ENCODE measurements at places on chromosomes 3 and 15.

DNA sequence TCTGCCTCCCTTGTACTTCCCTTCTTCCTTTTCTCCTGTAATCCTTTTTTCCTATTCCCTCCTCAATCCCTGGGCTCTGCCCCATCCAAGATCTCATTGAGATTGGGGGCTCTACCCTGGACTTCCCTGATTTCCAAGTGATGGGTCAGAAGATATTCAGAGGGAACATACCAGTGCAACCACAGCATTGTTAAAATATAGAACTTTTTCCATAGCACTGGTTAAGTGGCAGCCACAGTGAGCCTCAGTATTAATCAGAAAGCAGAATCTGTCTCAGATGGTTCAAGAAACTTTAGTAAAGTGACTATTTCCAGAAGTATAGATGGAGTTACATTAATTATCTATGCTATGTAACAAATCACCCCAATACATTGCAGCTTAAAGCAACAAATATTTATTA lies 18.7 kb upstream of the SCN10A start:
- DNase-seq, result no peak

DNA sequence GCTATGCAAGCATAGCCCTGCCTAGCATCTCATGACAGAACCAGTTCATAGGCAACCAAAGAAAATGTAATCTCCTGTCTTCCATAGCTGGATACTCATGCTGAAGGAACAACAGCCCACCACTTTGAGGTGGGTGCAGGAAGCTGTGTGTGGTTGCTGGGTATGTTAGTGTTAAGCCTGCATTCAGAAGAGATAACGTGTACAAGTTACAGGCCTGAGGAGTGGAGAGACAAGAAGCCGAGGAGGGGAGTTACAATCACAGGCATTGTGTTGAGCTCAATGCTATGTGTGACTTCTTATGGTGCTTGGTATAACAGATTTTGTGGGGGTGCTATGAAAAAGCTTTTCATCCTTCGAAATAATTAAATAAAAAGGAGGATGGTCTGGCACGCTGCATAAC lies 42.8 kb upstream of the SECISBP2L start:
- DNase-seq, result no peak

- DNase-seq, result no peak
These were observed 3.9 kb downstream of the UNC13C start for GRCh38 chr15:53982071-53982680.

DNA sequence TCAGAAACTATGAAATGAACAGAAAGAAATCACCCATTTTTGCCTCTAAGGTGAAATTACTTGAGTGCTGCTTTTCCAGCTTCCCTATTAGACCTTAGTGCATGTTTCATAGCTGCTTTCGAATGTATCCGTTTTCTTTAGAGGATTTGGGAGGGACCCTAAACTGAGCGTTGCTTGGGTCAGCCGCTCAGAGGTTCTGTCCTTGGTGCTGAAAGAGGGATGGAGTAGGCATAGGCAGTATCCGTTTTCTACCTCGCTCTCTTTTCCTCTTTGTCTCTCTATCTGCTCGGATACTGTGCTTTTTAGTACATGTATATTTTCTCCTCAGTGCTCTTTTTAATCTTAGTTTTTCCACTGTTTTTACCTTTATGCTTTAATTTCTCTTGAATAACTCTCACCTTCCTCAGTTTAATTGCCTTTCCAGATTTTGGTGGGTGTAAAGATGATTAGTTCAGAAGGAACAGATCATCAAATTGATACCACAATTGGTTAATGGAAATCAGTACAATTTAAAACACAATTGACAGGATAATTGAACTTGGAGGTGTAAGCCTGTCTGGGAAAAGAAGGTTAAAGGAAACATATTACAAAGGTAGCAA lies at the start of gene DRD3:
DRD3 (minus strand) TSS at position 283 of the 599 bp plus-strand sequence. CDS start 7,060 bp downstream, outside the sequence.
- no peak for DNase-seq

DNA sequence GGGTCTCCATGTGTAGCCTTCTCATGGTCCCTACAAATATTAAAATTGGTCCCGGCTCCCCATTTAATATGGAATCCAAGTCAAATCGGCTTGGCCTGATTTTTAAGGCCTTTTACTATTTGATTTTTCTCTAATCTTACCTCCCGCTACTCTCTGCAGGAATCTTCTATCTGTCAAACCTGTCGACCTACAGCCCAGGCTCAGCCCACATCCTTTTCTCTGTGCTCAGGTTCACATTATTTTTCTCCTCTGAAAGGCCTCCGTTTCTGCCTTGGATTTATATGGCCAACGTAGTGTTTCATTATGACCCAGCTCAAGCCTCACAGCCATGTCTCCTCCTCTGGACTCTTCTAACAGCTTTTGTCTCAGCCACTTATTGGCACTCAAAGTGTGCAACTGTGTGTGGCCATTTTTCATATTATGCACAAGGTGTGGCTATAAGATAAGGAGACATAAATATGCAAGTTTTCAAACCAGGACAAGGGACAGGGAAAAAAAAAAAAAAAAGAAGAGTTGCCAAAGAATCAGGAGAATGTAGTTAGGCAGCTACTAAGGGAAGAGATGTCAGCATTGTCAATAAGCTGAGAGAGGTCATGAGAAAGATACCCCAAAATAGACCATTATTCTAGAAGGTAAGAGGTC lies 2.1 kb upstream of the GLCE start:
- no peak for DNase-seq

DNA sequence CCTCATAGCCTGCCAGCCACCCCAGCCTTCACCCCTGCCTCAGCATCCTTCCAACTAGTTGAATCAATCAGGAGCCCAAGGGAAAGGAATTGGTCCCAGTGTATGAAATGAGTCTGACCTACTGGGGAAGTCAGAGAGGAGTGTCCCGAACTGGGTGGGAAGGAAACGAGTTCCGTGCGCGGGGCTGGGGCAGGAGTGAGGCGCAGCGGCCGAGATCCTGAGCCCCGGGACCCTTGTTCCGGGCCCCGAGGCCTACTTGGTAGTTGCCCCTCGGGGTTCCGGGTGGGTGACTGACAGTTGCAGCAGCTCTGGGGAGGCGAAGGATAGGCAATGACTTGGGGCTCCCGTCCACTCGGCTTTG lies 1.1 kb upstream of the PLCL2 start:
- DNase-seq, result no peak

GRCh38 chr3:108292905-108293328 lies 3.4 kb upstream of the HHLA2 start:
- no peak for DNase-seq

DNA sequence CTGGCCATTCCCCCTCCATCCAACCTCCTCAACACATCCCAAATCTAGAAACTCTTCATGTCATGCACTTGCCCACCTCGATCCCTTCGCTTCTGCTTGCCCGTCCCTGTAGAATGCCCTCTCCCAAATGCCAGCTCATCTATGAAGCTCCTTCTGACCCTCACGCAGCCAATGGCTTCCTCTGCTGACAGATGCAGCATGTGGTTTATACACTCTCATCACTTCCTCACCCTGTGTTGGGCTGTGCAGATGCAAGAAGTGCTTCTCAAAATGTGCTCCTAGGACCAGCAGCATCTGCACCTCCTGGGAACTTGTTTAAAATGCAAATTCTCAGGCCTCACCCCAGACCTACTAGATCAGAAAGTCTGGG lies 51.7 kb downstream of the SEMA5B start:
- DNase-seq, result no peak

- no peak for DNase-seq
These were observed 121.6 kb upstream of the LMOD3 start for GRCh38 chr3:69244039-69244438.

DNA sequence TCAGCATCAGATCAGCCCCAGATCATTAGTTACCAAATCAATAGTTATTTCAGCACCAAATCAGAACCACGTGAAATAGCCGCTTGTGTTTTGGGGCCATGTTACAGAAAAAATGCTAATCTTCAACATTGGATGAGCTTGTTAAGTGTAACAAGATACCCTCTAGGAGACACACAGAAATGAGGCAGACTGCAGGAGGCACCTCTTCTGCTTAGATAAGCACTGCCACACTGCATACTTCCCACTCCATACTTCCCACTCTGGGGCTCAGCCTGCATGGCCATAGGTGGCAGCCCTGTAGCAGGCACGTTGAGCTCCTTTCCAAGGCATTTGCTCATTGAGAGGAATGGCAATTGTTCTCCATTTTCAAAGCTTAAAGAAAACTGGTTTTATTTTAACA lies 73.3 kb downstream of the CHCHD6 start:
- no peak for DNase-seq

DNA sequence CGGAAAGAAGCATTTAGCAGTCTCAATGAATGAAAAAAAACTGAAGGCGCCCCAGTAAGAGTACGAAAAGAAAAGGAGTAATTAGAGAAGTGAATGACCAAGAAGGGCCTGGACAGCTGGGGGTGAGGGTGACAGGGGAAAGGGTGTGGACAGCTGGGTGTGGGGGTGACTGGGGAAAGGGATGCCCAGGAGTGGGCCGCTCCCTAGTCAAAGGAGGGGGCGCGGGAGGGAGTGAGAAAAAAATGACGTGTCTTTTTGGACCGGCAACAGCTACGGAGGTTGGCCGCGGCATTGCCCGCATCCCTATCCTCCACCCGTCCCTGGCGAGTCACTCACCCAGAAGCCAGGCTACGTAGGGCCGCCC lies 274 bp upstream of the ZCWPW2 start:
- no peak for DNase-seq

- no peak for DNase-seq
These were observed 340.3 kb downstream of the SLC9A9 start for GRCh38 chr3:143507735-143508580.

DNA sequence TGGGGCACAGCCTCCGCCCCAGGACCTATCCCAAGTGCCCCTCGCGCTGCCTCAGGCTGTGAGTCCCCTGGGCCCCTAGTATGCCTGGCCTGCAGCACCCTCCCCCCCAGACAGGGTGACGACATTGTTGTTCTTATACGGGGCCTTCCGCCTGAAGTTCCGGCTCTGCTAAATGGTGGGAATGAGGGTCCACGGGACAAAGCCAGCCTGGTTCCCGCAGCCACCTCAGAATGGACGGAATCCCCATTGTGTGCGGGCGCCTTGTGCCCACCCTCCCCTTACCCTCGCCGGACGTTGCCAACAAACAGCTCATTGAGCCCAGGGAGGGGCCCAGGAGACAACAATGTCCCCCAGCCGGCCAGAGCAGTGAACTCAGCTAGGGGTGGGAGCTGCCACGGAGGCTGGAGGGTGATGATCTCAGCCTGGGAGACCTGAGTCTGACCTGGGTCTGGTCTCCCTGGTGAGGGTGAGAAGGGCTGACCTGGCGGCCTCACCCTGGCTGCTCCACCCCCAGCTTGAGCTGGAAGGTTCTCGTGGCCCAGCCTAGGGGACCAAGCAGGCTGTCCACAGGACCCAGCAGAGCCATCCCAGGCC lies 10.2 kb upstream of the DLL4 start:
- DNase-seq, result no peak

- no peak for DNase-seq
These were observed 542 bp downstream of the PLOD2 start for GRCh38 chr3:146160321-146160963.

DNA sequence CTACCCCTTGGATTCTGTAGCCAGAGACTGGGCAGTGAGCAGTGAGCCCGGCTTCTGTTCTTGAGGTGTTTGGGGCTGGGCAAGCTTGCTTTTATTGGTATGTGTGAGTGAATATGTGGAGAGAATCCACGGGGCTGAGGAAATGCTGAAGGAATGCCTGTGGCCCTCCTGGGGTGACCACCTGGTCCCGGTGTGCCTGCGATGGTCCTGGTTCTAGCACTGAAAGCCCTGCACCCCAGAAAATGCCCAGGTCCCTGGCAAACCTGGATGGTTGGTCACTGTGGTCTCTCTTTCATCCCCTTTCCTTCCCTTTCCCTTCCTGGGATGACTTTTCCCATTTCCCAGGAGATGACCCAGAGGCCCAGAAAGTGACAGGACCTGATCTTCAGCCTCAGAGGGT lies 4.2 kb downstream of the ZBTB47 start:
- DNase-seq, result no peak

DNA sequence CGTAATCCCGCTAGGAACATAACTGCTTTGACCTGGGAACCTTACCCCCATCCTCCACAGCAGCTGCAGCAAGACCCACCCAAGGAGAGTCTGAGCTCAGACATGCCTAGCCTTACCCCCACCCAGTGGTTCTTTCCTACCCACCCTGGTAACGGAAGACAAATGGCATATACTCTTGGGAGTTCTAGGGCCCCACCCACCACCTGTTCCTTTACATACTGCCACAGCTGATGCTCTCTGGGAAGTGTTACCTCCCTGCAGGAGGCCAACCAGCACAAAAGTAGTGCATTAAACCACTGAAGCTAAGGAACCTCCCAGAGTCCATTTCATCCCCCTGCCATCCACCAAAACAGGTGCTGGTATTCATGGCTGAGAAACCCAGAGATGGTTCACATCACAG lies 50.6 kb upstream of the AZI2 start:
- DNase-seq, result no peak

- no peak for DNase-seq
These were observed 152.0 kb downstream of the ATP10A start for GRCh38 chr15:25711164-25711563.

- DNase-seq, result no peak
These were observed 9.6 kb upstream of the RASA2 start for GRCh38 chr3:141477224-141477623.

DNA sequence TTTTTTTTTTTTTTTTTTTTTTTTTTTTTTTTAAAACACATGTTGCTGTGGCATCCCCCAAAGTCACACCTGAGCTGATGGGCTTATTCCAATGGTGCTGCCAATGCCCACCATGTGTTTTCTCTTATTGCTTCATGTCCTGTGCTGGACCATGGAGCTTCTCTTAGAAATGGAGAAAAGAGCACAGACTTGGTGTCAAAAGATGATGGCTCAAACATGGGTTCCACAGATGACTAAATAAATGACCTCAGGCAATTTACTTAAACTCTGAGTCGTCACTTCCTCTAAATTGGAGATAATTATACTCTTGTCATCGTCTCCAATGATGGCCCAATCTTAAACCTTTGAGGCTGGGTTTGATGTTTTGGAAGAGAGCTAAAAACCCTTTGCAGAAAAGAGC lies 28.1 kb downstream of the CHST2 start:
- DNase-seq, result no peak

- no peak for DNase-seq
These were observed 75.8 kb downstream of the AAGAB start for GRCh38 chr15:67178569-67179210.

- no peak for DNase-seq
These were observed 168.5 kb upstream of the FAM3D start for GRCh38 chr3:58835086-58835485.

DNA sequence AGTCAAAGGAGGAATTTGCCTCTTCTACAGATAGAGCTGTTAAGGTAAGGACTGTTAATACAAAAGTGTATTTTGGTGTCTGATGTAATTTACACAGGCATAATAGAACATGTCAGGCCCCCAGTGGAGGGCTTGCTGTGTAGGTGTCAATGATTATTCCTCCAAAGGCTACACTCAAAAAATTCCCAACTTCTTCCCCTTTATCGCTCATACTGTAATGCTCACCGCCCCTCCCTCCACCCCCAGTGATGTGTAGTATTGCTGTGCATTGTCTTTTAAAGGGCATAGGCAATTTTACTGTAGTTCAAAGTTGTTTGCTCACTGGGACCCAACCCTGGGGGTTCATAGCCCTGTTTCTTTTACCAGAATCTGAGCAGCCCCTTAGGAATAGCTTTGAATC lies 32.2 kb downstream of the NSUN3 start:
- DNase-seq, result no peak

DNA sequence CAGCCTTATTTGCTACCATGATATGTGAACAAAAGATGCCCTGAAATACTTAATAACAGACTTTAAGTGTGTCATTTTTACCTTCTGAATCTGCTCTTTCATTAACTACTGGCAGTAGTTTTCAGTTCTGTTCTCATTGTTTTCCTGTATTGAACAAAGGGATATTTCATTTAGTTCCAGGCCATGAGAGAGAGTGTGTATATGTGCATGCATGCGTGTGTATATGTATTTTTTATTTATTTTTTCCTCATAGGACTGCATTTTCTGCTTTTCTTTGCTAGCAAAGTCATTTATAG lies 46.8 kb upstream of the CRTC3 start:
- DNase-seq, result no peak

- no peak for DNase-seq
These were observed 217.6 kb downstream of the ARRDC4 start for GRCh38 chr15:98177966-98178592.
